ENCODE measurements at places on chromosomes 6 and 20.
A peak's percentile ranks its signal among the peaks of the same experiment; 100 is the strongest.

- DNase-seq, result peak; percentile 87
Measured at GRCh38 chr20:23340524-23340923, 10.1 kb upstream of the NXT1 start.

DNA sequence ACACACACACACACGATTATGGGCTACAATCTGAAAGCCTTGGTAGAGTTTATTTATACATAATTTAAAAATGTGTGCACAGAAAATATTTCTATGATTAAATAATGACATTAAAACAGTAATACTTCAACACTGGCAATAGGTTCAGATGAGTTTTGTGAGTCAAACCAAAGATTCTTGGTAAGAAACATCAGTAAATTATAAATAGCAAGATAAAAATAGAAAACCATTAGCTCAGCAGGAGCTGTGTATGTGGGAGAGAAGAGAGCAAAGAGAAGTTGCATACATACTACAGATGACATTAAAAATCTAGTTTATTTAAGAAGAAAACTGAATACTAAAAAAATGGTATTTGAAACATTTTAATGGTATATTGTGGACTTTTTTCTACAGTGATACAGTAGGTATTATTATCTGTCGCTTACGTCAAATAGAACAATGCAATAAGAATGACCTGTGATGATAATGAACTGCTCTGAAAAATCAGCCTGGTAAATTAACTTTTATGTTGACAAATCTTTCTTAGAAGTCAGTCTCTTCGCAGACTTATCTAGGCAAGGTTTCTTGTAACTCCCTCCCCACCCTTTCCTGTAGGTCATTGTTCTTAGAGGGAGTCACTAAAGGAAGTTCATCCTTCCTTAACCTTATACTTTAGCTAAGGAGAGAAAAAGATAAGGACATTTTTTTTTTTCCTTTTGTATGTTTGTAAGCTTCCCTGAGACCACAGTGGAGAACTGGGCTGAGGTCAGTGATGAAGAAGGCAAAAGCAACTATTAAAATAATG, 149.3 kb downstream of the GJA1 start:
- no peak for DNase-seq

DNA sequence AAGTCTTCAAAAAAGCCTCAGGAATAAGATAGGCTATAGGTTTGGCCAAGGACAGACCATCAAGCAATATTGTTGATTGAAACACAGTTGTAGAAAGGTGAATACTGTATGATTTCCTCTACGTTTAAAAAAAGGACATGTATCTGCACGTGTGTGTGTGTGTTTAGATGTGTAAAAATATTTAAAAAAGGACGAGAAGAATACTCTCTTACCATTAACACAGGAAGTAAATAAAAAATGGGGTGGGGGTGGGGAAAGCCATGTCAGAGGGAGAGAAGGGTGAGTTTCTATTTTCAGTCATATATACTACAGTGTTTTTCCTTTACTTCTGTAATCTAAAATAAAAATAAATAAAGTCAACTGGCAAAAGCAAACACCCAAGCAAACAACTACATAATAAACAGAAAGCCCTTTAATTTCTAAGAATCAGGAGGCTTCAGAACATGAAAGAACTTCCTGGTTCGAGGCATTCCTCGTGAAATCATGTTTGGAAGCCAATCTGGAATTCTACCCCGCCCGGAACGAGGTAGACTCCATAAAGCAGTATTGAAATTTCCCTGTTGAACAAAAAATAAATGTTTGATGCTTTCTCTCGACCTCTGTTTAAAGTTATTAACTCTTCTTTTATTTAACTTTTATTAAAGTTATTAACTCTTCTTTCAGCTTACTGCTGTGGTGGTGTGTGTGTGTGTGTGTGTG, 158.1 kb upstream of the ZNF217 start:
- DNase-seq, result no peak

GRCh38 chr20:36845288-36845971, 30.5 kb upstream of the TLDC2 start:
- peak; percentile 50 for DNase-seq

DNA sequence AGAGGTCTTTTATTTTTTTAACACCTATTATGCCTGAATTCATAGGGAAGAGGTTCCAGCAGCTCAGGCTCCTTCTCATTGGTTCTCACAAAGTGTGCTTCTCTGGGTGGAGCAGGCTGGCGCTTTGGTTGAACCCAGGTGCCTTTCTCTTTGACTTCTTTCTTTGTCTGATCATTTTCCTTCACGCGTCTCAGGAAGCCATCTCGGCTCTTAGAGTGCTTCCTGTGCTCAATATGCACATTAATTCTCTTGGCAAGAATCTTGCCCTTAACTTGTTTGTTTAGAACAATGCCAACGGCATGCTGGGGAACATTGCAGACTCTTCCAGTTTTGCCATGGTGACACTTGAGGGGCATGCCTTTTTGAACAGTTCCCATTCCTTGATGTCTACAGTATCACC, 44.2 kb upstream of the RNF24 start:
- DNase-seq, result peak; percentile 22

GRCh38 chr20:4544765-4545164, 176.9 kb upstream of the PRND start:
- DNase-seq, result no peak

GRCh38 chr6:5666695-5667094, 340.0 kb downstream of the NRN1 start:
- no peak for DNase-seq

DNA sequence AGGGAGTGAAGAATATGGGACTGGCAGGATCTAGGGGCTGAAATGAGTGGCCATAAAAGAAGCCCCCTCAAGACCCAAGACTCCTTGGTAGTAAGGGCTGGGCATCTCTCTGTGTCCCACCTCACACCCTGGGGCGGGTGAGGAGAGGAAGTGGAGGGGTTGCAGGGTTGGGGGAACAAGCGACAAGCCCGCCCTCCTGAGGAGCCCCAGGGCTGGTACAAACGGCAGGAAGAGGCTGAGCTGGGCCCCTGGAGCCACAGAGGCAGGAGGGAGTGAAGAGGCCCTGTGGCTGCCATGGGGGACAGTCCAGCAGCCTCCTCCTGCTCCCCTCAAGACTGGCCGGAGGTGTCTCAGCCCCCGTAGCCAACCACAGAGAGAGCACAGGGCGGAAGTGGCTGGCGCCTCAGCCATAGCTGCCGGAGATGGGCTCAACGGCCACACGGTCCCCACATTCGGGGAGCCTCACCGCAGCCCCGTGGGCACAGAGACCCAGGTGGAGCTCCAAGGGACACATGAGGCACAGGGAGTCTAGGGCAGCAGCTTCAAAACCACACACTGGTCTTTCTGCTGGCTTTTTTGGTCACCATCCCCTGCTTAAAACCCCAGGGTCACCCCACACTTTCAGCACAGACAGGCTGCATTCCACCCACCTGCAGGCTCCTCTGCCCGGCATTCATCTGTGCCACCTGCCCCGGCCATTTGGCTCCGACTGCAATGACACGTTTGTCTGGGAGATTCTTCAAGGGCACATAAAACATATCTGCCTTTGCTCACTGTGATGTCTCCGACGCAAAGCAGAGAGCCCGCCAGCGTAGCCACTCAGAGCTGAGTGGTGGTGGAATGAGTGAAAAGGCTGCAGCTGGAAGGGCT, 524 bp downstream of the C20orf203 start:
- DNase-seq, result no peak

GRCh38 chr20:44702776-44703175, 12.4 kb upstream of the CCN5 start:
- DNase-seq, result no peak

DNA sequence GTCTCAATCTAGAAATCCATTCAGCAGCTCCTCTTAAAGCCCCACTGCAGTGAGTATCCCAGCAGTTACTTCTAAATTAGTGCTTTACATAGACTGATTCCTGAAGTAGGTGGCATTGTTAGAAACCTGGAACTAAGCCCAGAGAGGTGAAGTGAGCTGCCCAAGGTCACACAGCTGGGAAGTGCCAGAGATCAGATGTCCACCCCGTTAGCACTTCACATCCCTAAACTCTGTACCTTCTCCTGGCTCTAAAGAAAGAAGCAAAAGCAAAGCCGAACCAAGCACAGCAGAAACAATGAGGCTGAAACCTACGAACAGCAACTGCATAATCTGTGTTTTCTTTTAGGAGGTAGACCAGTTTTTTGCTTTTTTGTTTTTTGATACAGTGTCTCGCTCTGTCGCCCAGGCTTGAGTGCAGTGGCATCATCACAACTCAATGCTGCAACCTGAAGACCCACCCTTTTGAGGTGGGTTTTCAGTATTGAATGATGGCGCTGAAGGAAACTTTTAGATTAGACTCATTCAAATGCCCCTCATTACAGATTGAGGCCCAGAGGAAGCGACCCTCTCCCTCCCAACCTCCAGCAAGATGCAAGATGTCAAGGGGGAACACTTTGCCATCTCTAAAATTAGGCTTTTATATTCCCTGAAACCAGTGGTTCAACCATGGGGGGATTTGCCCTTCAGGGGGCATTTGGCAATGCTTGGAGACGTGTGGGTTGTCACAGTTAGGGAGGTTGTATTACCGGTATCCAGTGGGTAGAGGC, 3.2 kb upstream of the ZMYND8 start:
- DNase-seq, result no peak

DNA sequence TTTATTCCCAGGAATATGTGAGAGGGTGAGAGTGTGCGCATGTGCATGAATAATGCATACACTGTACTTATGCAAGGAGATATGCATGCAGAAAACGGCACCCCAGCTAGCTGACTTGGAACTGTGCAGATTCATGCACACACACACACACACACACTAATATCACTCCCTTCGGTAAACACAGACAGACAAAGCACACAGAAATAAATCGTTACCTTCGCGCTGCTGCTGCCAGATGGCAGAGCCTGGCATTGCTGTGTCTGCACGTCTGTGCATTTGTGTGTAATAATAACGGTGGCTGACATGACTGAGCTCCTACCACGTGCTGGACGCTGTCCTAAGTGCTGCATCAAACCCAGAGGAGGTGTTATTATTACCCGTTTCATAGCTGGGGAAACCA, 36.8 kb downstream of the PREX1 start:
- DNase-seq, result no peak

- DNase-seq, result no peak
Measured at GRCh38 chr20:33875055-33875454, 63.9 kb downstream of the CHMP4B start.

DNA sequence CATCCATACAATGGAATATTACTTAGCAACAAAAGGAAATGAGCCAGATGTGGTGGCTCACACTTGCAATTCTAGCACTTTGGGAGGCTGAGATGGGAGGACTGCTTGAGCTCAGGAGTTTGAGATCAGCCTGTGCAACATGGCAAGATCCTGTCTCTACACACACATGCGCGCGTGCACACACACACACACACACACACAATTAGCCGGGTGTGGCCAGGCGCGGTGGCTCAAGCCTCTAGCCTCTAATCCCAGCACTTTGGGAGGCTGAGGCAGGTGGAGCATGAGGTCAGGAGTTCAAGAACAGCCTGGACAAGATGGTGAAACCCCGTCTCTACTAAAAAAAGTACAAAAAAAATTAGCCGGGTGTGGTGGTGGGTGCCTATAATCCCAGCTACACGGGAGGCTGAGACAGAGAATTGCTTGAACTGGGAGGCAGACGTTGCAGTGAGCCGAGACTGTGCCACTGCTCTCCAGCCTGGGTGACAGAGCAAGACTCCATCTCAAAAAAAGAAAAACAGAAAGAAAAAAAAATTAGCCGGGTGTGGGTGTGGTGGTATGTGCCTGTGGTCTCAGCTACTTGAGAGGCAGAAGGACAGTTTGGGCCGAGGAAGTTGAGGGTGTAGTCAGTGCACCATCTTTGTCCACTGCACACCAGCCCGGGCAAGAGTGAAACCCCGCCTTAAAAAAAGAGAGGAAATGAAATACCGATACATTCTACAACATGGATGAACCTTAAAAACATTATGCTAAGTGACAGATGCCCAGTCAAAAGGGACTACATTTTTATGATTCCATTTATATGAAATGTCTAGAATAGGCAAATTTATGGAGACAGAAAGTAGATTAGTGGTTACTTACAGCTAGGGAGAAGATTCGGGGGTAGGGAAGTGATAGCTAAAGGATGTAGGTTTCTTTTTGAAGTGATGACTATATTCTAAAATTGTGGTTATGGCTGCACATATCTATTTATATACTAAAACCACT, 52.5 kb downstream of the RBL1 start:
- no peak for DNase-seq

DNA sequence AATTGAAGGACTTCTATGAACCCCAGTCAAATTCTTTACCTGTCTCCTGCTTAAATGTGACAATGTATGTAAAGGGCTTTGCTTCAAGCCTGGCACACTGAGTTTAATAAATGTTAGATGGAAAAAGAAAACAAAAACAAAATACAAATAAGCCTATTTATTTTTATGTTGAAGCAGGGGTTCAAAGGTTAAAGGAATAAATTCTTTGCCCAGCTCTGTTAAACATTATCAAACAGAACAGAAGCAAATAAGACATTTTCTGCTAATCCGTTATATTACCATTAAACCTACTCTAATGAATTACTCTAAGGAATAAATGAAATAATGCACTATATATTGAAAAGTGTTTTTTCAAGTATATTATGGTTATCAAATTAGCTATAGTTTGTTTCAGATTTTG, 182.5 kb upstream of the CEP162 start:
- DNase-seq, result no peak

GRCh38 chr6:108609276-108609769, 48.6 kb downstream of the FOXO3 start:
- peak; percentile 77 for DNase-seq

DNA sequence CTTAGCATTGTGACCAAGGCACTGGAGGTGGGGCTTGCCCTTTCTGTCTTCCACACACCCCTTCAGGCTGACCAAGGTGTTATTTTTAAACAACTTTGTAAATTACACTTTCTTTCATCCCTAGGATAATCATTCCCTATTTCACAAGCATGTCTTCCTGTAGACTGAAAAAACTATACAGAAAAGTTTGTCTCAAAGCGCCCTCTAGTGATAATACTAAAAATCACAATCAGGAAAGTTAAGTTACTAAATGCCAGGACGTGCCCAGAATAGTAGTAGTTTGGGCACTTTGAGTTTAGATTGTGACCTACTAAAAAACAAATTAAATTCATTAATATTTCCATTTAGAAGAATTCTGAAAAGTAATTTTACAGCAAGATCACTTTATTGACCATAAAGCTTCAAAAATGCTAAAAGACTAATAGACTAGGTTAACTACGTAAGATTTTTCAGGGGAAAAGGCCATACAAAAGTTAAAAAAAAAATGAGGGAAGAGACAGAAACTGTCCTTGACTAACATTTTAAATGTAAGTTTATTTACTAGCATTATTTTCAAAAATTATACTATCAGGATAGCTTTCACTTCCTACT, 123.3 kb upstream of the DUSP22 start:
- no peak for DNase-seq

DNA sequence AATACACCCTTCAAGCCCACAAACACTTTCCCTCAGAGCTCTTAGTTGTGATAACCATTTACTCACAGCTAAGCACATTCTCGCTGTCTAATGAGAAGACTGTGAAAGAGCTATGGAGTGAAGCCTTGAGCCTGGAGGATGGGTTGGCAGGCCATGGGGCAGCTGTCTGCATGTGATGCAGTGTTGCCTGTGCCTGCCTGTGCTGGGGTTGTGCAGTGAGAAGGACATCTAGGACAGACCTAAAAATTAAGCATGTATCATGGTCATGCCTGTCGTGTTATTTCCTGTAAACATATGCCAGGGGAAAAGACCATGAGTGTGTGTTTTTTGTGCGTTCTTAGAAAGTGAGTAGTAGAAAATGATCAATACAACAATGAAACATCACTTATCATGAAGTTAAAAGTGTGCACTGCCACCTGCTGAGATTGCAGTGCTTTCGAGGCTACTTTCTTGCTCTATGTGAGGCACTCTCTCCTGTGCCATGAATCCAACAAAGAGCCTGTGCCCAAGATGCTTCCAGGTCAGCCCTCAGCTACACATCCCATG, 8.1 kb upstream of the ZC3H12D start:
- DNase-seq, result no peak

- DNase-seq, result no peak
Measured at GRCh38 chr6:155974359-155974758, 518.7 kb upstream of the NOX3 start.

Data from islet precursor cell (in vitro differentiated cells).